ENCODE measurements at places on chromosomes 1 and 21.

- DNase-seq, result no peak
Measured at GRCh38 chr1:53992085-53992874, 25.7 kb downstream of the LDLRAD1 start.

- no peak for DNase-seq
Measured at GRCh38 chr1:109503935-109504334, 5.6 kb downstream of the AMIGO1 start.

- DNase-seq, result no peak
Measured at GRCh38 chr1:96509951-96510350, 211.6 kb upstream of the PTBP2 start.

DNA sequence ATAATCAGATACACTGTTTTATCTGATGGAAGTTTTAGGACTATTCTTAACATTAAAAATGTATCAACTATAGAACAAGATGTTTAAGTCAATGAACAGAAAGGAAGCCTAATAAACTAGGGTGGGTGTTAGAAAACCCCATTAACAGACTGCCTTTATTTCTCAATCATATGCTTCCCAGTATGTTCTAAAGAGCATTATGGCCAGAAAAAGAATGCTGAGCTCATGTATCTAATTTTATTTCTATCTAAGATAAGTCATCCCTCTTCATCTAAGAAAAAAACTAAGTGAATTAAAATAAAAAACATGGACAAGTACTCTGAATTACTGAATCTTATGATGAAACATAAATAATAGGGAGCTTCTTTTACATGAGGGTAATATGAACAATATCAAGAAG is 86.5 kb upstream of the TTC39A start:
- DNase-seq, result no peak

- DNase-seq, result no peak
Measured at GRCh38 chr1:175313672-175314225, 121.2 kb upstream of the KIAA0040 start.

- no peak for DNase-seq
Measured at GRCh38 chr1:226874579-226875425, 4.4 kb downstream of the PSEN2 start.

DNA sequence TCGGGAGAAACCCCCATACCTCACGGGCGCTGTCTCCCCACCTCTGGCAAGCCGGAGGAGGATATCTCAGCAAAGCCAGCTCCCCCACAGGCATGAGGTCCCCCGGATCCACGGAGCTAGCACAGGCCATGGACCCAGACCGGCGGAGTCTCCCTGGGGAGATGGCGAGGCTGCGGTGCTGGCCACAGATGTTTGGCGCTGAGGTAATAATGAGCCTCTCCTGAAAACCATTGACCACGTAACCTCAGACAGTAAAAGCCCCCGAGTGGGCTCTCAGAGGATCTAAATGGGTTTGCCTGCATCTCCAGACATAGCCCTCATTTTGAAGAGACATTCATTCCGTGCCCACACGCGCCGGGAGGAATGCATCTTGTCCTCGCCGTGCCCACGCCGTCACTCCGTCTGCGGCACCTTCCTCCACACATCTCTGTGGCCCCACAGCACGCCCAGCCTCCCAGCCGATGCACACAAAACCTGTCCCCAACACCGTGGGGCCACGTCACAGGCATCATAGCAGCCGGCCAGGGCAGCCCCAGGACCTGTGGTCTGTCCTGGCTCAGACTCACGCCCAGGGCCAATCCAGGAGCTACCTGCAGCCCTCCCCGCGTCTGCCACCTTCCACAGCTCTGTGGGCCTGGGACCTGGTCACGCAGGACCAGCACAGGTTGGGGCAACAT is 150.9 kb downstream of the PRDM16 start:
- DNase-seq, result no peak

- no peak for DNase-seq
Measured at GRCh38 chr1:66932291-66932690, 7.5 kb downstream of the MIER1 start.

DNA sequence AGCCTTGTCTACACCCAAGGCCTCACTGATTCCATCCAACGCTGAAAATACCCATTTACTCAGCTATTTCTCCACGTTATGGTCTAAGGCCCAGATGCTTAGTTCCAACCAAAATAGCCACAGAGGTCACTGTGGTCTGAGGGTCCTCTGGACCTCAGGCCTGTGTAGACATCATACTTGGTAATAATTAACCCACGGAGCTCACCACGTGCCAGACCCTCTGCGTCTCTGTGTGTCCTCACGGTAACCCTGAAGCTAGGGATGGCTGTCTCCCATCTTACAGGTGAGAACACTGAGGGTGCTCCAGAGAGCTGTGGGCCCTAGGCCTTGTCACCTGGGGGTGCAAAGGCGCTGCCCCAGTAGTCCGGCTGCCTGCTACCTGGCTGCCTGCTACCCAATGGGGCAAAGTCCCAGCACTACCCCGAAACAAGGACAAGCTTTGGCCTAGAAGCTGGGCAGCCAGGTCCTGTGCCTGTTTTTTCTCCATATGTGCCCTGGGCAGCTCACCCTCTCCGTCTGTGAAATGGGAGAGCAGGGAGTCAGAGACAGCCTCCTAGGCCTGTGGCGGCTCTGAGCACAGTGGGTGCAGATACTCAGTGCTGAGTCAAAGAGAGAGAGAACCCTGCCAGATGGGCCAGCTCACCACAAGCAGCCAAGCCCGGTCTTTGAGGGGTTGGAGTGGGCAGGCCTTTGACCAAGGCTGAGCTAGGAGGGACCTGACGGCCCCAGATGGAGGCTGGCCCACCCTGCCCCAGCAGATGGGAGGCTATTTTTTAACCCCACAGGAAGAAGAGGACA is 17.0 kb upstream of the RUNX3 start:
- DNase-seq, result no peak

DNA sequence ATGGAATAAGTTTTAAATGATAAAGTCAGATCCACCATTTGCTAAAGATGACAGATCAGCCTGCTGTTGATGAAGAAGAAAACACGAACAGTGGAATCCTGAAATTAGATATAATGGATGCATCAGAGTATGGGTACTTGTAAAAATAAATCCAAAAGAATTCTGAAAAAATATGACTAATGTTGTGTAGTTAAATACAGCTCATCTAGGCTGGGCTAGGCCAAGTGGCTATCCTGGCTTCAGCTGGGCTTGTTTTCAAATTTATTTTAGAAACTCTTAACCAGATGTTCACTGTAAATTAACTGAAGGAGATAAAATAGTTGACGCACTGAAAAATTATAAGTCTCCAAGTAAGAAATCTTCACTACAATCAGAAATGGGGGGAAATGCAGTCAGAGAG is 7.4 kb upstream of the RGS2 start:
- no peak for DNase-seq

DNA sequence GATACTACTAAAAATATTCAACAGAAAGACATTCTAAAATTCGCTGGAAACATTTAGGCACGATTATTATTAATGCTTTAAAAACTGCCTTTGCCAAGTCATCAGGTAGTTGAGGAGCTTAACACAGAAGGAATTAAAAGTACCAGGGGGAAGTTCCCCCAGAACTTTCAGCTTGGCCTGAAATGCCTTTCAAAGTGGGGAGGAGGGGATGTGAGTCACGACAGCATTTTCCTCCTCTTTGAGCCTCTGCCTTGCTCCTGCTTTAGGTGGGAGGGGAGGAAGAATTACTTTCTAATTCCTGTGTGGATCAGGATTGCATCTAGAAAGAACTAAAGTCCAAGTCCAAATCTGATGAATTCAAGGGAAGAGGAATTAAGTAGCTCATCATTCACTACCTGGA is 183.7 kb downstream of the CLIC6 start:
- no peak for DNase-seq

DNA sequence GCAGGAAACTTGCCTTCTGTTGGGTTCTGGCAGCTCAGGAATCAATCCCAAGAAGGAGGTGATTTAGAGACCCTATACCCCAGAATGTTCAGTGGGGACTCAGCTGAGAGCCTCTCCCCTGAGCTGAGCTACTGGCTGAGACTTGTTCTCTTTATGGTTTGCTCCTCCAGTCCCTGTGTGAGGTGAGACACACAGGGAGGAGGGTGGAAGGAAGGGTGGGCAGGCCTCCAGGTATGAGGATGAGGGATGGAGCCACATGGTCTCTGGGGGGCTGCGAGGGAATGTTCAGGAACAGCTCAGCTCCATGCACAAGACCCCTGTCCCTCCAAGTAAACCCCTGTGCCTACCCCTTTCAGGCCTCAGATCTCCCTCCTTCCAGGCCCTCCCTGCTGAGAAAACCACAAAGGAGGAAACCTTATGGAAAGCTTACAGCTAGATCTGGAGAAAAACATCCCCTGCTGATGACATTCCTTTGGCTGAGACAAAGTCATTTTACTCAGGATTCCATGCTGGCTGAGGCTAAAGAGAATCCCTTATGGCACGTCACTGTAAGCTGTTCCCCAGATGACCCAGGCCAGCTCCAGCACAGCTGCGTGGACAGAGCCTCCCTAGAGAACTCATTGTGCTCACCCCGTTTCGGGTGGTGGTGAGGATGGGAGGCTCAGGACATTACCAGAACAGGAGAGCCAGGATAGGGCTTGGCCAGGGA is 91.5 kb upstream of the IPO9 start:
- DNase-seq, result no peak

DNA sequence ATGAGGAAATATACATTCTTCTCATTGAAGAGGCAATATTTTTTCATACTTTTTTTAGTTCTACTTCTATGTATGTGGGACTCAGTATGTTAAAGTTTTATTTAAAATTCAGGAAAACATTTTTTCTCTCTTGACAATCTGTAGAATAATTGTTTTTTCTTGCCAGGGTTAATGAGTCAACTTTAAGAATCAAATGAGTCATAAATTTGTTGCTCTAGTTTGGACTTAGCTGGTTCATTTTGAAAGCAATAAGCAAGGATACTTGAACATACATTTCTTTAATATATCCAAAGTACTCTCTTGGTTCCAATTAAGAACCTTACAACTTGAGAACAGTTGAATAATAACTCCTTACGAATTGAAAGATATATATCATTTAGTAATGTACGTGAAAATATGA is 1145.3 kb upstream of the B3GALT2 start:
- no peak for DNase-seq

DNA sequence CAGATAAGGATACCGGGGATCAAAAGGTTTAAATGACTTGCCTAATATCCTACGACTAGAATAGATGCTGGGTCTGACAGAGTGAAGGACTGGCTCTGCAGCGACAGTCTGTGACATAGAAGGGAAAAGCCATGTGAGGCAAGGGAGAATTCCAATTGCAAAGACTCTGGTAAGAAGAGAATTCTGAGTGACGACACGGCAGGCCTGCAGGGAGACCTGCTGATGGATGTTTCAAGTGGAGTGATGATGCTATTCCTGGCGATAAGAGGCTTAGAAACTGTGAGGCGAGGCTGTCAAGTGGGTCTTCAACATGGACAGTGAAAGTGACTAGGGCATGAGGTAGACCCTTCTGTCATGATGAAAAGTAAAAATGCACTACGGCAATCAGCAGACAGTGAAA is 176.6 kb upstream of the PBX1 start:
- no peak for DNase-seq

GRCh38 chr1:55179177-55179835 is 35.9 kb downstream of the USP24 start:
- DNase-seq, result no peak

- DNase-seq, result no peak
Measured at GRCh38 chr1:77639056-77639455, 43.4 kb downstream of the ZZZ3 start.

GRCh38 chr21:34807146-34807880 is 138.5 kb downstream of the CLIC6 start:
- peak; percentile 56 for DNase-seq

DNA sequence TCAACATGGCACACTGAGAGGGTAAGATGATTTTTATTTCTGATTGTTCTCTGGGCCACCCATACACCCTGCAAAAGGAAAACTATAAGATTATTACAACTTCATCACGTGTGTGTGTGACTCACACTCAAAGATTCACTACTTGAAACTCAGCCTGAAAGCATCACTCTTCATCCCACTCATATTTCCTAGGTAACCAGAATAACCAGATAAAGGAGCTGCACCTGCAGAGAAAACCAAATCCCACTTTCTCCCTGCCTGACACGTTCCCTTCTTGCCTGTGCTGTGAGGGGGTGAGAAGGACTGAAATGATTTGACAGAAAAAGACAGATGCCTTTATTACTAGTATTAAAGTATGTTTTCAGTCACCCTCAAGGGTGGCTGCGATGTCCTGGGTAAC is 131.6 kb downstream of the TGFBR3 start:
- DNase-seq, result peak; percentile 63

- DNase-seq, result no peak
Measured at GRCh38 chr1:160717306-160717705, 5.7 kb upstream of the CD48 start.

- DNase-seq, result no peak
Measured at GRCh38 chr1:87403061-87403820, 74.6 kb downstream of the LMO4 start.

DNA sequence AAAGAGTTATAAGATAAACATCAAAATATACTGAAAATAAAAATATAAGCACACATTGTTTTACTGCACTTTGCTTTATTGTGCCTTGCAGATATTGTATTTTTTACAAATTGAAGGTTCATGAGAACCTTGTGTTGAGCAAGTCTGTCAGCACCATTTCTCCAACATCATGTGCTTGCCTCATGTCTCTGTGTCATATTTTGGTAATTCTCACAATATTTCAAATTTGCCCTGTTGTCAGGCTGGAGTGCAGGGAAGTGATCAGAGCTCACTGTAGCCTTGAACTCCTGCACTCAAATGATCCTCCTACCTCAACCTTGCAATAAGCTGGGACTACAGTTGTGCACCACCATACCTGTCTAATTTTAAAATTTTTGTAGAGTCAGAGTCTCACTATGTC is 21.3 kb upstream of the CNIH3 start:
- DNase-seq, result no peak

DNA sequence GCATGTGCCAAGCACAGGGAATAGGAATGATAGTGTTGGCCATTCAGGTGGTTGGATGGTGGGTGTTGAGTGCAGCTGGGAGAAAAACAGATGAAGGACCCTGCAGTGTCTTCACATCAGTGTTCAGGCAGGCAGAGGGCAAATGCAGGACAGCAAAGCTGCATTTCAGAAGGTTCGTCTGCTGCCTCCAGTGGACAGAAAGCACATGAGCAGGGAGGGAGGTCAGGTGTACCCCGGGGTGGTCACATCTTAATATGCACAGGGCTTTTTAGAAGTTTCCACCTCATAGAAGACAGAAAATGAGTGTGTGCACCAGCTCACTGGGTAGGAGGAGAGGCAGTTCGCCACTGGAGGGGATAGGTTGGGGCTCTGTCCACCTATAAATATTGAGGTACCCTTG is 184.9 kb downstream of the SLC35F3 start:
- no peak for DNase-seq

GRCh38 chr21:41767606-41768436 is 969 bp upstream of the RIPK4 start:
- no peak for DNase-seq

All from stimulated activated naive CD4-positive, alpha-beta T cell treated with Interleukin-2 at 50 U/mL for 16 hours (primary cell).